Stimulated activated CD4-positive, alpha-beta T cell treated with anti-CD3 and anti-CD28 coated beads, Interleukin-15, amount 100 ng/mL, for 48 hours (primary cell): ENCODE measurements at places on chromosomes 2 and 18.
A peak's percentile ranks its signal among the peaks of the same experiment; 100 is the strongest.

DNA sequence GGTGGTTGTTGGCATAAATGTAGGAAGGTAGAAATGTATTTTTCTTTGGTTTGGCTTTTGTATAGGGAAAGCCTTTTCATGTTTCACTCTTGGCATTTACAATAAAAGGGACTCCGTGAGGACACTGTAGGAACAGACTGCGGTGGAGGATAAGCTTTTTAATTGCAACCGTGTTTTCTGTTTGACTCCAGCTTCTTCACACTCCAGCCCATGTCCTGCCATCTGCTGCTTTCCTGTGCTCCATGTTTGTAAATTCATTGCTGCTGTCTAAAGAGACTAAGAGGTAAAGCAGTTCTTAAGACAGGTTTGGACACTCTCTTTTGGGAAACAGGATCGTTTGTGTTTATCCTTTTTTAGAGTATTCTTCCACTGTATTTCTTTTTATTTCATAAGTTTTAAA, 33.3 kb downstream of the WDR75 start:
- no peak for DNase-seq

GRCh38 chr2:37623971-37624900, 47.2 kb downstream of the CDC42EP3 start:
- DNase-seq = no peak

GRCh38 chr18:62249478-62250097, 62.5 kb downstream of the RELCH start:
- DNase-seq = peak; percentile 72

- no peak for DNase-seq
Measured at GRCh38 chr2:30979822-30980245, 158.4 kb downstream of the GALNT14 start.

- DNase-seq = no peak
Measured at GRCh38 chr2:219142329-219142728, 18.3 kb downstream of the NHEJ1 start.

DNA sequence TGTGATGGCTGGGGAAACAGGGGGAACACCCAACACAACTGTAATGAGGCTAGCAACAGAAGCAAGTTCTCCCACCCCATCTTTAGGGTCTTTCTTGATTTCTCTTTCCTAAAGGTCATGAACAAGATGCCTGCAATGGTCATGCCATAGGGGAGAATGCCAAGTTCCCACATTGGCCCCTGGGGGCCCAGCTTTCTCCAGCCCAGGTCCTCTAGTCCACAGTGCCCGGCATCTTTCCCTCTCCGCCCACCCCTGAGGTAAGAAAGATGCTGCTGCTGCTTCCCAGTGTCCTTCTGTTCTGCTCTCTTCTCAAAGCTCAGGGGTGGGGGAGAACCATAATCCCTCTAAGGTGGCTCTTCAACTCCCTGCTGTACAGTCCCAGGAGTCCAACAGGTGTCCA, 78.0 kb downstream of the LOXHD1 start:
- DNase-seq = no peak
